Hypothalamus (tissue), 51 donors: ENCODE measurements at places on chromosomes 16 and 17.

GRCh38 chr16:67865318-67865717 is 7.5 kb upstream of the EDC4 start:
- DNase-seq = no peak

DNA sequence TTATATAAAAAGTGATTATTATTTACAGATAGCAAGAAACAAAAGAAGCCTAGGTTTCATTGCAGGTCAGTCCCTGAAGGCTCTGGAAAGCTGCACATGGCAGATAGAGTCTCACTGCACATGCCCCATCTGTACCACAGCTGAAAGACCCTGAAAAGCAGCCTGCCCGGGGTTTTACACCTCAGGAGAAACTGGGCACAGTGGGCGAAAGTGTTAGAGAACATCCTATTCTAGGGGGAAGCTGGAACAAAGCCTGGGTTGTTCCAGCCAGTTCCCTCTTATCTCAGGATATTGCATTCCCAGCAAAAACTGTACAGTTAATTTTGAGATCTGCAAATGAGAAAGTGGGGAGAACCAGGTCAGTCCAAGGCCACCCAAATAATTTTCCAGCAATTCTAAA is 419.7 kb downstream of the CNTNAP4 start:
- no peak for DNase-seq

- DNase-seq = no peak
Observed at GRCh38 chr16:68250951-68251350, 5.8 kb downstream of the PLA2G15 start.

- DNase-seq = no peak
Observed at GRCh38 chr16:85006639-85007038, 4.7 kb downstream of the ZDHHC7 start.

DNA sequence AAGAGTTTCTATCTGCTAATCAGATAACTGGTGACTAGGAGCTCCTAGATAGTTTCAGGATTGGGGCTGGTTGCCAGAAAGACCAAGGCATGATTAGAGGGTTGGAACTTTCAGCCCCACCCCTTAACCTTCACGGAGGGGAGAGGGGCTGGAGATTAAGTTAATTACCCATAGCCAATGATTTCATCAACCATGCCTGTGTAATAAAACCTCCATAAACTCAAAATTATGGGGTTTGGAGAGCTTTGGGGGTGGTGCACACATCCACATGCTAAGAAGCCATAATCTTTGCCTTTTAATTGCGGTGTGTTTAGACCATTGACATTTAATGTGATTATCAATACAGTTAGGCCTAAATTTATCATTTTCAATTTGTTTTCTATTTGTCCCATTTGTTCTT is 161.7 kb downstream of the CDK5R1 start:
- DNase-seq = no peak

GRCh38 chr17:9079461-9080103 is 58.3 kb downstream of the NTN1 start:
- DNase-seq = no peak

GRCh38 chr16:46996952-46997458 is 23.5 kb upstream of the DNAJA2 start:
- no peak for DNase-seq

GRCh38 chr17:81003711-81004475 is 12.3 kb downstream of the CHMP6 start:
- DNase-seq = no peak

- no peak for DNase-seq
Observed at GRCh38 chr17:17959520-17960361, 12.5 kb downstream of the TOM1L2 start.

GRCh38 chr17:40327735-40328385 is 18.9 kb downstream of the RARA start:
- no peak for DNase-seq

GRCh38 chr17:8018436-8018835 is 16.0 kb downstream of the GUCY2D start:
- DNase-seq = no peak
